Activated CD4-positive, alpha-beta memory T cell treated with anti-CD3 and anti-CD28 coated beads, Interleukin-2, amount 10 ng/mL, durations not matched to agents 7 days and 5 days (primary cell): ENCODE measurements at places on chromosomes 13 and 19.

- DNase-seq, result peak; percentile 40
Observed at GRCh38 chr19:8320564-8321066, 560 bp downstream of the NDUFA7 start.

DNA sequence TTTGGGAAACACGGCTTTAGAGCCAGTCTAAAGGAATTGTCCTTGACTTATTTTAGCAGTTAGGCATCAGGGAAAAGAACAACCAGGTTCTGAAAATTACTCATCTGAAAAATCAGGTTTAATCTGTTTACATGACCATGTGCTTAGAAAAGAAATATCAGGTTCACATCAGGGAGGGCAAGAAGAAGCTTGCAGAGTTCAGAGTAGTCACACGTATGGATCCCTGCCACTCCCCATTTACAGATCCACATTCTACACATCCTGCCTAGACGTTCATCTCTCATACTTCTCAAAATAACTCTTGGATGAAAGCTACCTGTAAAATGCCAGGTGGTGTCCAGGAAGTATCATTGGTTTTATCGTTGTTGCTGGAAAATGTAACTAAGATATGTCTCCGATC is 14.0 kb upstream of the PHF11 start:
- no peak for DNase-seq

DNA sequence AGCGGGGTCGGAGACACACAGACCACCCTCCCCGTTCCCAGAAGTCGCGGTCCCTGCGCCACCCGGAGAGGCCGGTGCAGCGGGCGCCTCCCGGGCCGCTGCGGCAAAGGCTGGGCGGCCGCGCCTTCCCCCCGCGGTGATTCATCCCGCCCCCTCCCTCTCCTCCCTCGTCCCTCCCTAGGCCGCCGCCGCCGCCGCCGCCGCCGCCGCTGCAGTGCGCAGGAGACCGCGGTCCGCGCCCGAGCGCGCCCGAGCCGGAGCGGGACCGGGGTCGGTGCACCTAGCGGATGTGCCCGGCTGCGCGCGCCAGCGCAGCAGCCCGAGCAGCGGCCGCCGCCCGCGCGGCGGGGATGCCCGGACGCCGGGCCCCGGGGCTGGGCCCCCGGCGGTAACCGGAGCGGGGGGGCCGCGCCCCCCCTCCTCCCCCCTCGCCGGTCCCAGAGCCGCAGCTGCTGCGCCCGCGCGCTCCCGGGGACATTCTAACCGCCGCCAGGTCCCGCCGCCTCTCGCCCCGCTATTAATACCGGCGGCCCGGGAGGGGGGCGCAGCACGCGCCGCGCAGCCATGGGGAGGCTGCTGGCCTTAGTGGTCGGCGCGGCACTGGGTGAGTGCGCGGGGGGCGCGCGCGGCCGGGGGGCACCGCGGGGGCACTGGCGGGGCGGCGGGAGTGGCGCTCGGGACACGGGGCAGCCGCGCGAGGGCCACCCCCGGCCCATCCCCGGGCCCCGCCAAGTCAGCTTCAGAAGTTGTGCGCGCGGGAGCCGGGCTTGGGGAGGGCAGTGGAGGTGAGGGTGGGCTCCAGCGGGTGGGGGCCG is at the start of gene SCN1B:
Gene SCN1B (plus strand): TSS at position 214 of the 815 bp plus-strand sequence. CDS start 351 bp downstream, at position 565.
- peak; percentile 66 for DNase-seq

- peak; percentile 79 for DNase-seq
Observed at GRCh38 chr19:48635263-48635965, 1.8 kb downstream of the DBP start.

GRCh38 chr19:40424637-40425449 is 949 bp downstream of the SERTAD1 start:
- no peak for DNase-seq

DNA sequence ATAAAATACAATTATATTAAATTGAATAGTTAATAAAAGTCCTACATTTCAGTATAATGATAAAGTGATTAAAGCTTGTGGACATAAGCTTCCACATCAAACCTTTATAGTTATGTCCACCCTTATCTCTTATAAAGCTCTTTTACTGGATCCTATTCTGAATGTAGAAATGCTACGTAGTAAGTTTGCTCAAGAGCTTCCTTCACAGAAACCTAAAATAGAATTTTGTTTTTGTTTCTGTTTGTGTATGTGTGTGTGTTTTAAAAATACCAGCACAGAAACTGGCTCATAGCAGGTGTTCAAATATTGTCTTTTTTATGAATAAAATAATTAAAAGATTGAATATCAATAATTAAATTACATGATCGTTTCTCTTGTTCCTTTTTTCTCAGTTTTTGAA is 21.0 kb upstream of the UFM1 start:
- DNase-seq, result no peak

- no peak for DNase-seq
Observed at GRCh38 chr19:17590866-17591265, 35.4 kb downstream of the COLGALT1 start.

GRCh38 chr13:94199135-94199534 is 280.3 kb downstream of the DCT start:
- no peak for DNase-seq

DNA sequence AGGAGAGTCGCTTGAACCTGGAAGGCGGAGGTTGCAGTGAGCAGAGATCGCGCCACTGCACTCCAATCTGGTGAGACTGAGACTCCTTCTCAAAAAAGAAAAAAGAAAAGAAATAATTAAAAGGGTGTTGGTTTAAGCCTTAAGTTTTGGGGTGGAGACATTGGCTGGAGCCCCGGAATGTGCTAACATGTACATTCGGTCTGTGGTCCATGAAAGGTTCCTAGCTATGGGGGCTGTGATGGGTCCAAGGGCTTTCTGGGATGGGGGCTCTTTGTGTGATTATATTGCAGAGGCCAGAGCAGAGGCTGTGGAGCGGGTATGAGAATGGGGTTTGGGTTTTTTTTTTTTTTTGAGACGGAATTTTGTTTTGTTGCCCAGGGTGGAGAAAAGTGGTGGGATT is 14.4 kb downstream of the NFKBID start:
- no peak for DNase-seq

- DNase-seq, result no peak
Observed at GRCh38 chr13:102571075-102571474, 25.7 kb upstream of the TPP2 start.

GRCh38 chr13:88701551-88701950 is 1030.4 kb downstream of the SLITRK5 start:
- no peak for DNase-seq

DNA sequence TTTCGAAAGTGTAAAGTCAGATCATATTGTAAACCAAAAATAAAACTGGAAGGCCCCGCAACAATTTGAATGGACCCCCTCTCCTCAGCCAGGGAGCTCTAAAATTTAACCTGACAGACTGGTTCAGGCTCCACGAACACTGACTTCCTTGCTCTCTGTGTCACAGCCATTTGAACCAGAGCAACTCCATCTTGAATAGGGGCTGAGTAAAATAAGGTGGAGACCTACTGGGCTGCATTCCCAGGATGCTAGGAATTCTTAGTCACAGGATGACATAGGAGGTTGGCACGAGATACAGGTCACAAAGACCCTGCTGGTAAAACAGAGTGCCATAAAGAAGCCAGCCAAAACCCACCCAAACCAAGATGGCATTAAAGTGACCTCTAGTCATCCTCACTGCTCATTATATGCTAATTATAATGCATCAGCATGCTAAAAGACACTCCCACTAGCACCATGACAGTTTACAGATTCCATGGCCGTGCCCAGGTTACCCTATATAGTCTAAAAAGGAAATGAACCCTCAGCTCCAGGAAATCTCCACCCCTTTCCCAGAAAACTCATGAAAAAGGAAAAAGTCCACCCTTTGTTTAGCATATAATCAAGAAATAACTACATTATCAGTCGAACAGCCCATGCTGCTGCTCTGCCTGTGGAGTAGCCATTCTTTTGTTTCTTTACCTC is 43.1 kb downstream of the RFXAP start:
- no peak for DNase-seq

GRCh38 chr13:66375756-66376155 is 854.4 kb downstream of the PCDH9 start:
- no peak for DNase-seq

DNA sequence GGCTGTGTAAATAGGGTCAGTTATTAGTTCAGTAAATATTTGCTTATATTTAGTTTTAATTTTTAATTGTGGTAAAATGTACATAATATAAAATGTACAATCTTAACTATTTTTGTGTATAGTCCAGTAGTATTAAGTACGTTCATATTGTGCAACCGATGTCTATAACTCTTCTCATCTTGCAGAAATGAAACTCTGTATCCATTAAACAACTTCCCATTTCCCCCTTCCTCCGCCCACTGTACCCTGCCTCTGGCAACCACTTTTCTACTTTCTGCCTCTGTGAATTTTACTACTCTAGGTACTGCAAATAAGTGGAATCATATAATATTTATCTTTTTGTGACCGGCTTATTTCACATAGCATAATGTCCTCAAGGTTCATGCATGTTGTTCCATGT is 24.4 kb downstream of the UBAC2 start:
- DNase-seq, result no peak

GRCh38 chr13:90272356-90272755 is 1075.1 kb upstream of the MIR17HG start:
- no peak for DNase-seq

- no peak for DNase-seq
Observed at GRCh38 chr13:111663953-111664421, 343.5 kb downstream of the TEX29 start.

DNA sequence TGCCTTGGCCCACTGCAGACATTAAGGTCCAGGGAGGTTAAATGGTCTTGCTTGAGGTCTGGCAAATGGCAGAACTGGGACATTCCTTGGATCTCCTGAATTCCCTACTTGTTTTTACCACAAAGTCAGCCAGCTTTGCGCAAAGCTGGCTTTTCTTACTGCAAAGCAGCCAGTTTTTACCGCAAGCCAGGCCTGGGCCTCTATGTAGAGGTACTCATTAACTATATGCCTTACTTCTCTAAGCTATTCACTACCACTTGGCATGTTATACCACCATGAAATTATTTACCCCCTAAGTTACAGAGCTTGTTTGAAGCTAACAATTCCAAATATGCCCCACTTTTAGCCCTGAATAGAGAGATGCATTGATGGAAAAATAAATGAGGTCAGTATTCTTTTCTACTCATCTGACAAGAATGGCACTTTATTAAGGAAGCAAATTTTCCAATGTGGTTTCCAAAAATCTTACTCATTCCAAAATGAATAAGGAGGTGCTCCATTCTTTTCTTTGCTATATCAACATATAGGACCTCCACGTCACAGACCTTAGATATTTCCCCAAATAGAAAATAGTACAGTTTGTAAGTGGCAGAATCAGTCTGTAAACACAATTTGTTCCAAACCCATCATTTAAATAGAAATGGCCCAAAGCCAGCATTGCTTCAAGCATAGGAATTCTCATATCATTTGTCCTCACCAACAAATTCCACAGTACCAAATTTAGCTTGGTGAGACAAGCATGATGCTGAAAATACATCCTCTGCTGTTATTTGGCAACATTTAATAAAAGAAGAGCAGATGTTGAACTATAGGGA is 143.9 kb upstream of the TSC22D1 start:
- no peak for DNase-seq

DNA sequence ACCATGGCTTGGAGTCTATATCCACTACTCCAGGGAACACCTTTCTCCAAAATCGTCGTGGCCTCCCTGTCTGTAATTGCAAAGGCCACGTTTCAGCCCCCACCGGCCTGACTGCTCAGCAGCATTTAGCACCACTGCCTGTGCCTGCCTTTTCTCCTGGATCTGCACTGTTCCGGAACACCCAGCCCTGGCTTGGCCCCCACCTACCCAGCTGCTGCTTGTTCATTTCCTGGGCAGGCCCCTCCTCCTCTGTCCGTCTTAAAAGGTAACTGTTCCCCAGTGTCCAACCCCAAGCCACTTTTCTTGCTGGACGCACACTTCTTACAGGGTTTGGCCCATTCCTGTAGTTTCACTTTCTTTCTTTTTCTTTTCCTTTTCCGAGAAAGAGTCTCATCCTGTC is 8.5 kb upstream of the SYT5 start:
- no peak for DNase-seq

- no peak for DNase-seq
Observed at GRCh38 chr13:50722440-50723125, 120.9 kb downstream of the DLEU7 start.

GRCh38 chr13:50016444-50016843 is 1.2 kb downstream of the KCNRG start:
- DNase-seq, result no peak

DNA sequence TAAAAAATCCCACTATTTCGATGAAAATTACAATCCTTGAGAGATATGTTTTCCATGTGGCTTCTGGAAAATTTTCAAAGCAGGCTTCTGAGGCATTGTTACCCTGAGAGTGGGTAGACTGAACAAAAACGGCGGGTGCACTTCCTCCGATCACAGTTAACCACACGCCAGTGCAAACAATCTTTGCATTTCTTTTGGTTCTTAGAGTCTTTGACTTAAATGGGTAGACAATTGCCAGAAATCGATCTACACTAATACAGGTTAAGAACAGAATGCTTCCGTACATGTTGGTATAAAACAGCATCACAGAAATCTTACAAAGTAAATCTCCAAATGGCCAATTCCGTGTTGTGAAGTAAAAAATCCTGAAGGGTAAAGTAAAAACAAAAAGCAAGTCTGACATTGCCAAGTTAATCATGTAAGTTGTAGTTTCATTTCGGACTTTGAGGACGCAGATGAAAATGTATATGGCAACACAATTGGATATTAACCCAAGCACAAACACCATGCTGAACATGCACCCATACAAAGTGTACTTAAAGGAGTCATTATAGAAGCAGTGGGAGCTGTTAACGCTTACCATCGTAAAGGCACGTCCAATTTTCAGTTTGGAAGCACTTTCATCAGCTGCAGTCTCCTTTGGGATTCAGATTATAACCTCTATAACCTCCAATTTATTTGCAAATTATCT is 927 bp downstream of the LPAR6 start:
- peak; percentile 49 for DNase-seq

DNA sequence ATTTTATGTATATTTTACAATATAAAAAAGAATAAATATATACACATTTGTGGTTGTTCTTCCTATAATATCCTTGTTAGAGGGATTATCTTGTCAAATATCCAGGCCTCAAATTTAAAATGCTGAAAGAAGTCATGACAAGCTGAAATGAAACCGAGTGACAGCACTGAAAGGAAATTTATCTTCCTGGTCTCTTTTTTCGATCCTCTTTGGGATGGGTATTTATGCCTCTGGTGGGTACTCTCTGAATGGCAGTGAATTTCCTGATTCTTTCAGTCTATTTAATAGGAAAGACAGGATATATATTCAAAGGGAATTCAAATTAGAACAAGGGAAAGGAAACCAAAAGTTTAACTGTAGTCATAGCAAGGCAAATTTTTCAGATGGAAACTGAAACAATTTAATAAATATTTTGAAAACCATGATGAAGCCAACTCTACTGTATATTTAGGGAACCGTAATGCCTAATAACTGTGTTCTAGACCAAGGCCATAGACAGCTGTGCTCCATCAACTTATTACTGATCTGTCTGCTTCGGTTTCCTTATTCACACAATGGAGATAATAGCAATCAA is 97.9 kb downstream of the DLEU7 start:
- no peak for DNase-seq

- DNase-seq, result no peak
Observed at GRCh38 chr19:19510432-19510831, 4.9 kb downstream of the TSSK6 start.

- no peak for DNase-seq
Observed at GRCh38 chr13:94717916-94718315, 5.6 kb upstream of the SOX21 start.
